Fibroblast of the aortic adventitia (primary cell): ENCODE measurements at places on chromosomes 6 and 20. TPM values are rescaled to one million over a fixed set of nuclear protein-coding genes. Genes with fewer than 3 reads are reported as not detected.

DNA sequence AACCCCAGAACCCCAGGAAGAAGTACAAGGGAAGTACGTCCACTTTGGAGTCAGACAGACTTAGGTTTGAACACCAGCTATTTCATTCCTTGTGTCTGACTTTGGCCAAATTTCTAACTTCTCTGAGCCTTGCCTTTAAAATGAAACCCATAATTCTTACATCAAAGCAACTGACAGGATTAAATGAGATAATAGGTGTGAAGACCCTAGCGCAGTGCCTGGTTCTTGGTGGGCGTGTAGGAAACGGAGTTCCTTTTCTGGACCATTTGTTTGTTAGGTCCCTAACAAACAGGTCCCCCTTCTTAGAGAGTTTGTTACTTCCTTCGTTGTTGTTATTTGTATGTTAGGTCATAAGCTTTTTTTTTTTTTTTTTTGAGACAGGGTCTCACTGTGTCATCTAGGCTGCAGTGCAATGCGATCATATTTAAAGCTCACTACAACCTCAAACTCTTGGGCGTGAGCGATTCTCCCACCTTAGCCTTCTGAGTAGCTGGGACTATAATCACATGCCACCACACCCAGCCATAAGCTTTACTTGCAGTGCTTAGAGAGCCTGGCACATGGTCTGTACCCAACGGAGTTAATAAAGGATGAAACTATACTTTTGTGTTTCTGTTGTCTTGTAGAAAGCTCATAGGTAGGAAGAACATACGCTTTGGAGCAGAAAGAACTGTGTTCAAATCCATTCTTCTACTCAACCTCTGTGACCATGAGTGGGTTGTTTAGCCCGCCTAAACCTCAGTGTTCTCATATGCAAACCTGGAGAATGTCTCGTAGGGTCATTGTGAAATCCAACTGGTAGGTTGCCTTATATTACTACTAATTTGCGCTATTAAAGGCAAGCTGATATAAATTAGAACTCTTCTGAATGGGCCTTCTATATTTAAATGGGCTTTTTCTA, 21.8 kb upstream of the MROH8 start:
- no peak for DNase-seq

- DNase-seq: no peak
Measured at GRCh38 chr20:17990278-17990972, 21.6 kb downstream of the MGME1 start.

DNA sequence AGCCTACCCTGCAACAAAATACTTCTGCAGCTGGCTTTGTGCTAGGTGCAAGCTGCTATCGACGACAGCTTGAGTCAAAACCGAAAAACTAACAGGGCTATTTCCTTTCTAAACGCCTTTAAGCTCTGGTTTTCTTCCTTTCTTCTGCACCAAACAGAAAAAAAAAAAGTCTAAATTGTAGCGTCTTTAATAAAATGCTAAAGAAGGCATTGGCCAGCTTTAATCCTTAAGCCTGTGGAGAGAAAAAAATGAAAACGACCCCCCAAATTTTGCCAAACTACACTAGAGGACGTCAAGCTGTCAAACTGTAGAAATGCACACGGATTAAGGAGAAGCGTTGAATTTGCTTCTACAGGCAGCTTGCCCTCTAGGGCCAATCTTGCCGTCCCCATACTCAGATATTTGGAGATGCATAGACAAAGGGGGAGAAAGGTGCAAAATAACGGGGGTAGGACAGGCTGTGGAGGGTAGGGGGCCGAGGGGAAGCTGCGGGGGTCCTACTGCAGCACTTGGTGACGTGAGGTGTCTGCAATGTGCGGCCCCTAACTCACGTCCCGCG, 1.4 kb upstream of the NRN1 start:
- no peak for DNase-seq

The BMP2 gene
- total RNA-seq: 10.6 and 12.3 TPM in 2 replicates

GRCh38 chr20:49824206-49824605, 11.6 kb downstream of the SLC9A8 start:
- DNase-seq: no peak

DNA sequence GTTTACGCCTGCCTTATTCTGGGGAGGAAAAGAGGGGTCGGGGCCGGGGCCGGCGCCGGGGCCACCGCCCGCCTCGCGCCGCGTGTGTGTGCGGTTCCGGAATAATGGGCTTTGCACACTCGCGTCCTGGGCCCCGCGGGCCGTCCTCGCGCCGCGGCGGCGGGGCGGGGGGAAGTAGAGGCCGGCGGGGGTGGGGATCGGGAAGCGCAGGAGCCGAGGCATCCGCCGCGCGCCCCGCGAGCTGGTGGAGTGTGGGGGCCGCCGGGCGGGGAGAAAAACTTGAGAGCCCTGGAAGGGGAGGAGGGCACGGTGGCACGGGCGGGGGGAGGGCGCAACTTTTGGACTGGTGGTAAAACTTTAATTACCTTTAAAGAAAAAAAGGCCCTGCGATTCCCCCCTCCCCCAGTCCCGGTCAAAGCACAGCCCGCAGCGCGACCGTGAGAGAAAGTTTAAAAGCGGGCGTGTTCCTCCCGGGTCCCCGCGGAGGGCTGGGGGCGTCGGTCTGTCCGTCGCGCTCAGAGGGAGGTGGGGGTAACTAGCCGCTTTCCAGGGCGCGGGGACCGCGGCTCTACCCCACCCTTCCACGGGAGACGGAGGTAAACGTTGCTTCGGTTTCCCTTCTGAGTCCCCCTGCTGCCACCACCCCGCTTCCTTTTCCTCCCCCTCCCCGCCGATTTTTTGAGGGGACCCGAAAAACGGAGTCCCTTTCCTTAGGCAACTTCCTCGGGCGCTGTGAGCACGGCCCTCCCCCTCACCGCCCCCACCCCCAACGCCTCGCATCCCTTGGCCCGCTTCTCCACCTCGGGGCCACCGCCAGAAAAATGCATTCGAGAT, 1.9 kb downstream of the L3MBTL3 start:
- DNase-seq: no peak

GRCh38 chr20:45303586-45304463, 2.8 kb upstream of the RBPJL start:
- no peak for DNase-seq

DNA sequence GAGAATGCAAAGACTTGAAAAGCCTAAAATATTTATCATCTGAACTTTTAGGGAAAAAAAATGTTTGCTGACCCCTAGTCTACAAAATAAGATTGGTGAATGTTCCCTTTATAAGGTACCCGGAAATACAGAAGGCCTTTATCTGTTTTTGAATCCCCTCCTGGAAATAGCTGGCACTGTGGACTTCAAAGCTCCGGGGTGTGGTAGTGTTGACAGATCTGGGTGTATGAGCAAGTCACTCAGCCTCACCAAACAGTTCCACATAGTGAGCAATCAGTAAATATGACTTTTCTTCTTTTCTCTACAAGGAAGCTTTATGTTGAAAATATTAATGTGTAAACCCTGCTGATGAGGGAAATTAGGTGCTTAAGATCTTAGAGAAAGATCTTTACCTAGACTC, 29.2 kb upstream of the HTR1B start:
- DNase-seq: no peak

DNA sequence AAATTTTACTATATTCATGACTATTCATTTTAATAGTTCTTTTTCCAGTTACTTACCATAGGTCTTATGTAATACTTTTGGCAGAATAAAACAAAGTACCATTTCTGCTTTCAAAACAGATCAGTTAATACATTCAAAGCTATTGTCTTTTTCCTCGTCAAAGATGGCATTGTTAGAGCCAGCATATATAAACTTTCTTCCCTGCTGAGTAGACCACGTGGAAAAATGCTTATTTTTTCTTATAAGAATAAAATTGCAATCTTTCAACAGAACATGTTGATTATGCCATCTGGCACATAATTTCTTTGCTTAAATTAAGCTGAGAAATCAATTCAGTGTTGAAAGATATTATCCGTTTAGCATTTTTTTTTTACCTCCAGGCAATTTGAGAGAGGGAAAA, 34.9 kb upstream of the EXOC2 start:
- DNase-seq: no peak

GRCh38 chr6:126015863-126016262, 29.5 kb downstream of the TRMT11 start:
- peak; percentile 26 for DNase-seq

DNA sequence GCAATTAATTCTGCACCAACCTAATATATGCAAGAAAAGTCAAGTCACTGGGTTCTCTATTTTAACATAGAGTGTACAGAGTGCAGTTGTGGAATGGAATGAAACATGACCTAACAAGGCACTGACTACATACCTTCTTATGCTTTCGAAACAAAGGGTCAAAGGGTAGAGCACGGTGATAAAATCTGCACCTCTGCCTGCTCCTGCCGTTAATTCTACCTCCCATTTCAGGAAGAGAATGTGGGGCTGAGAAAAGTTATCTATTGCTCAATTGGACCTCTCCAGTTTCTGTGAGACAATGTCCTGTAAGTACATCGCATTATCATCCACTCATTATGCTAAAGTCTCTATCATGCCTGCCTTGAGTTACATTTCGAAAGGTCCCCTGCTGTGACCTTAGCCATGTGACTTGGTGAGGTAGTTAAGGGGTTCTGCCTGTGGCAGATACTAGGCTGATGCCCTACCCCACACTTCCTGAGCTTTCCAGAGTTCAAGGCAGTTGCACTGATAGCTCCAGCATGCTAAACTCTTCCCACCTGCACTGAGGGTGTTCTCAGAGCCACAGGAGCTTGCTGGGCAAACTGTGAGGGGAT, 14.0 kb upstream of the MOCS1 start:
- DNase-seq: no peak

DNA sequence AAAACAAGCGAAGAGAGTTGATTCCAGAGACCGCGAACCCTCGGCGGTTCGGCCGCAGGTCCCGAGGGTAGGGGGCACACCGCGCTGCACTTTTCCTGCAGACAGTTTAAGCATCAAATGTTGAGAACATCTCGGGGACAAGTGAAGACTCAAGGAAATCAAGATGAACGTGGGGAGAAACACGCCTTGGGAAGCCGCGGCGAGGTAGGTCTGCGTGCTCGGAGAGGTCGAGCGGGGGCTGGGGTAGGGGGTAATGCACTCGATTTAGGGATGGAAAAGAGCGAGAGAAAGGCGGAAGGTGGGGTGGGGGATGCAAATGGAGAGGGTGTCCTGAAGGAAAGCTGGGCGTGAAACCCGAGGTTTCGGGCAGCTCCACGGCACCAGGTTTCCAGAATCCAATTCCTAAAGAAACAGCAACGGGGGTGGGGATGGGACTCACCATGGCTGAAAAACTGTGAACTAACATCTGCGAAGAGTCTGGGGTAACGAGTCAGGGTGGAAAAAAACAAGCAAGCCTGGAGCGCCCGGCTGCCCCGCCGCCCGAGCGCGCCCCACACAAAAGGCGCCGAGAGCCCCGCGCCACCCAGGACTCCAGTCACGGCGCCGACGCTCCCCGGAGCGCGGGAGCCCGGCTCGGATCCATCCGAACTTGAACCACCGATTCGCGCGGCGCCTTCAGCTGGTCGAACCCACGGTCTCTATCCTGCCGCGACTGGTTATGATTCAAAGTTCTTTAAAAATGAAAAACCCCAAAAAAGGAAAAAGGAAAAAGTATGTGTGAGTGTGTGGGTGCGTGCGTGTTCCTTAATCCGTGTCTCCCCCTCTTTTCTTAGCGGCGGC, 3.5 kb downstream of the TFAP2A start:
- no peak for DNase-seq

The WFDC12 gene
- not detected in 2 replicates for total RNA-seq

The PPP1R3G gene
- total RNA-seq: 3.8 and 10.1 TPM in 2 replicates

- DNase-seq: no peak
Measured at GRCh38 chr6:143357152-143357551, 93.3 kb downstream of the ADAT2 start.

The ENPP3 gene
- total RNA-seq: not detected in 2 replicates

- no peak for DNase-seq
Measured at GRCh38 chr20:6355754-6356451, 233.1 kb upstream of the FERMT1 start.

GRCh38 chr6:37566111-37566949, 66.6 kb upstream of the CCDC167 start:
- DNase-seq: peak; percentile 30

DNA sequence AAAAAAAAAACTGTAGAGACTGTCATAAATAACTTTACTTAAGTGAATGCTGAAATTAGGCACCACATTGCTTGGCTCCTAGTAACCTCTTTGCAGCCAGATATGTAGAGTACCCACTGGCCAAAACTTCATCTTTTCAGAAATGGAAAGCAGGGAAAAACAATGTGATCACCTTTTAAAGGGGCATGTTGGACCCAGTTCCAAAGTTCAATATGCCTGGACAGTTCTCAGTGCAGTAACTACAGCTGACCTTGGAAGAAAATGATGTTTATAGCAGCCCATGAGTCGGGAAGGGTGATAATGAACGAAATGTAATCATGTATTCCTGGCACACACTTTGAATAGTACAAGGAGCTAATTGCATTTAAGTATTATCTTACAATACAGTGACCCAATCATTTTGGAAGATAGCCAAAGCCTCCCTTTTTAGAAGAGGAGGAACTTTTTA, 93.6 kb upstream of the TAB2 start:
- no peak for DNase-seq

GRCh38 chr6:148521586-148521985, 178.9 kb downstream of the SASH1 start:
- DNase-seq: peak; percentile 77

- no peak for DNase-seq
Measured at GRCh38 chr20:14223806-14224205, 113.6 kb downstream of the FLRT3 start.

The LY6G6F gene
- total RNA-seq: not detected in 2 replicates

DNA sequence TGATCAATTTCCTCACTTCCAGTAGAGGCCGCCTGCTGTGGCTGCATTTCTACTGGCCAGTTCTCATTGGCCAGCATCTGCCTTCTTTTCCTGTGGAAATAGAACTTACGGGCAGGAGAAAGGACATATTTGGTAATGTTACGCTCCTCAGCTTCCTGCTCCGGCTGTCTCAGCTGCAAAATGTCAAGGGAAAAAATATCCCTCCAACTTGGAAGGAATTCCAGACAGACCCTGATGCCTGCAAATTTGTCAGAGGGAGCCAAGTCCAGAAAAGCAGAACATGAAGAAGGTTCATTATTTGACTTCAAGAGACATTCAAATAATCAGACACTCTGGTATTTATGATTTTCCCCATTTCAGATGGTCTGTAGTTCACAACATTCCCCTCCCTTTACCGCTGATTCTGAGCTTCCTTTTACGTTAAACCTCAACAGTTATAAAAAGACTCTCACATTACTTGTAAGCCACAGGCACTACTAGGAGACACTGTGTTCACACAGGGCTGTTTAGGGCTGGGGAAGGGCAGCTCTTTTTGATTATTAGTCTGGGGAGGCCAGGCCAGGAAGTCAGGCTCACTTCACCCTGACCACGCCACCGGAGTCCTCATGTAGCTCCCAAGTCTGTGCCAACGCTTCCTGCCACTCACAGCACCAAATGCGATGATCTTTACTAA, 179.6 kb upstream of the CCN2 start:
- DNase-seq: peak; percentile 66

The FRK gene
- total RNA-seq: 2.0 TPM in 2 replicates

DNA sequence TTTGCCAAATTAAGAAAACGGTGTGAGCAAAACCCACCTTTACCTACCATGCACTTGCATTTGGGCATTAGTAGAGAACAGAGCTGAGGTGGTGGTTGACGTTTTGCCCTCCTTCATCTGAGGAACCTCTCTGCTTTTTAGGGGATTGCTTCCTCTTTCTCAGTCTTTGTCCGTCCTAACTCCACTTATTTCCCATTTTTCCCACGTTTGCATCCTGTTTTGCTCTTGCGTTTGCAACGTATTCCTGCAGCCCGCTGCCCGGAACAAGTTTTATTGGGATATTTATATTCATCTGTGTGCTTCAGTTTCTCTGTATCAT, 374 bp upstream of the SERINC1 start:
- DNase-seq: no peak

- peak; percentile 45 for DNase-seq
Measured at GRCh38 chr6:169344750-169345065, 91.1 kb upstream of the THBS2 start.

The TCF21 gene
- total RNA-seq: 2.9 and 5.0 TPM in 2 replicates

The SCRT2 gene
- not detected in 2 replicates for total RNA-seq

The RMND1 gene
- total RNA-seq: 36.4 and 51.3 TPM in 2 replicates

GRCh38 chr6:92289831-92290230, 1129.5 kb downstream of the EPHA7 start:
- no peak for DNase-seq
